ENCODE measurements at places on chromosomes 4 and X.

- DNase-seq = no peak
Observed at GRCh38 chr4:104519588-104519987, 24.9 kb upstream of the CXXC4 start.

DNA sequence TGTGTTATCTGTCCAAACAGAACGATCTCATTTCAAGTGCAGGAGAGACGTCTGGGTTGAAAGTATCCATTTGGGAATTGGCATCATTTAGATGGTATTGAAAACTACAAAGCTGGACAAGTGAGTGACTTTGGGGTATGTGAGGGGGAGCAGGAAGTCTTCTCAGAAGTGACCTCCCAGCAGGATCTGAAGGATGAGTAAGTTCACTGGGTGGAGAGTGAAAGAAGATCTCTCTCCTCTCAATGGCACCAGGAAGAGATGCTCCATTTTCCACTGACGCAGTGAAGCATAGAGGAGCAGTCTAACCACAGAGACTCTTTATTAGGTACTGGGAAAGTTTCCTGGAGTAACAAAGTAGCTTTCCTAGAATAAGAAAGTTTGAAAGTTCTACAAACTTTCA is 161.0 kb downstream of the CPE start:
- no peak for DNase-seq

DNA sequence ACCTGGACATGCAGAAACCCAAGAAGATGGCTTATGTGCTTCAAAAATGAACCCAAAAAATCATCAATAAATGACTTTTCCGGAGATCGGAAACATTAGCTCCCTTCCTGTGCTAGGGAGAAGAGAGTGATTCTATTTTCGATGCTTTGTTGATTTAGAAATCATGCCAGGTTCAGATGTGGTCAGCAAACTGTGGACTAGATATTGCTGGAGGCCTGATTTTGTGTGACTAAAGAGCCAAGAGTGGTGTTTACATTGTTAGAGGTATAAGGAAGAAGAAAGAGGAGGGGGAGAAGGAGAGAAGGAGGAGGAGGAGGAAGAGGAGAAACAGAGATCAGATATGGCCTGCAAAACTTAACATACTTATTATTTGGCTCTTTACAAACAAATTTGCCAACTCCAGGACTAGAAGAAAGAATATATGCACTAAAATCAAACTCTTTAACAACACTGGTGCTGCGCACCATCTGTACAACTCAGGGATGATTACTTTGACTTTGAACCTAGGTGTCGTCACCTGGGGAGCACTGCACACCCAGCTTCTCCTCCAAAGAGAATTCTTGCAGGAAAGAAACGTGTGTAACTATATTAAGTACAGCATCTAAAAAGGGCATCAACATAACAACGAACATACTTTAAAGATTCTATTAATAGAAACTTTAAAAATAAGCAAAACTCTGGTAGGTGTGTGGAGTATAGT is 664.9 kb upstream of the LCORL start:
- no peak for DNase-seq

DNA sequence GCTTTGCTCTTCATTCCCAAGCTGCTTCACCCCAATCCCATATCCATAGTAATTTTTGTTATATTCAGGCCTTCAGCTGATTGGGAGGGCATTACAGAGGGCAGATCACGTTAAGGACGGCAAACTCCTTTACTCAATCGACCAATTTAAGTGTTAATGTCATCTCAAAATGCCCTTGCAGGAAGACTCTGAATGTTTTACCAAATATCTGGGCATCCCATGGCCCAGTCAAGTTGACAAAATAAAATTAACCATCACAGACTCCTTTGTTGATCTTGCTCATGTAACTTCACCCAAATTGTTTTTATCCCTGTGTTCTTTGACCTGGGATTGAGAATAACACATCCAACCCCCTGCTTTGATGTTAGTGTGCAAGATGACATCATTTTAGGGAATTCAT is 1018.3 kb upstream of the LCORL start:
- DNase-seq = no peak

DNA sequence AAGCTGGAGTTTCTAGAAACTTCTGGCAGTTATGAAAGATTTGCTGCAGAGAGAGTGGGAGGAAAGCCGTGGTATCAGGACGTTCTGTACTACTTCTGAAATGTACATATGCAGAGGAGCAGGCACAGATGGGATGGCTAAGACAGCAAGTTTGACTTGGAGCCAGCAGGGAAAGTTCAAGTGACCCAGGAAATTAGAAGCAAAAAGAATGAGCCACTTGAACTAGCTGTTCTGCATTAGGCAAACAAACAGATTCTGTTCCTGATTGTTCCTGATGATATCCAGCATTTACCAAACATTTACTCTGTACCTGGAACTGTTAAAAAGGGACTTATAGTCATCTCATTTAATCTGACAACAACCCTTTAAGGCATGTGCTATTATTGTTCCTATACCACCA is 41.4 kb upstream of the CXCL13 start:
- DNase-seq = no peak

- peak; percentile 71 for DNase-seq
Observed at GRCh38 chr4:56434599-56435139, 746 bp downstream of the PPAT start.

DNA sequence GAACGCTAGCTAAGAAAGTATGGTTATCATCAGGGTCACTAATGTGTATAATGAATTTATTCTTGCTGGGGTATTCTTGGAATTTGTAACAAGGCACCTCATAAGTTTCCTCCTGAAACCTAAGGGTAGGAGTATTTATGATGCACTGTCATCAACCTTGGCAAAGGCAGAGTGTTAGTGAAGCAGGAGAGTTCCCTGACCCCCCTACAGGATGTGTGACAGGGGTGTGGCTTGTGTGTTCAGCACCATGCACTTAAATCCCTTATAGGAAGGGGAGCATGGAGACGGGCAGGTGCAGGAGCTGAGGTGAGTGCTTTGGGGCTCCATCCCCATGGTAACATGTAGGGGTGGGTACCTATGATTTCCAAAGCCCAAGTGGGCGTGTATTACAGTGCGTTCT is 237.7 kb downstream of the GALNTL6 start:
- DNase-seq = no peak

- no peak for DNase-seq
Observed at GRCh38 chrX:46617906-46618305, 44.3 kb downstream of the CHST7 start.
